ENCODE measurements at places on chromosomes 12 and 14.

GRCh38 chr12:80698847-80699542 lies 8.4 kb upstream of the MYF6 start:
- DNase-seq: no peak

DNA sequence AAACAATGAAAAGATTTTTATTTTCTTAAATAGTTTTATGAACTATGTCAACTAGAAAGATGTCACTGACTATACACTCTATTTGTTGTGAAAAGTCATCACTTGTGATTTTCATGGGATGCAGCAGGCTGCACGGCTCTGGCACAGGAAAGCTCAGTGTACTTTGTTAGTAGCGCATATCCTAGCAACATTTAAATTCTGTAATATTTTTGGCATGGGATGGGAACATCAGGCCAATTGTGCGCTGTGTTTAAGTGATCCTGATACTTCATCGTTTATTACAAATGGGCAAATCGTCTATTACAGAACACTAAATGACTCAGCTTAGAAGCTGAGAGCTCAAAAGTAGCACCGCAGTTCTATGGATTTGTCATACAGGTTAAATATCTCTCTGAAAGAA lies 60.7 kb upstream of the SAV1 start:
- DNase-seq: no peak

DNA sequence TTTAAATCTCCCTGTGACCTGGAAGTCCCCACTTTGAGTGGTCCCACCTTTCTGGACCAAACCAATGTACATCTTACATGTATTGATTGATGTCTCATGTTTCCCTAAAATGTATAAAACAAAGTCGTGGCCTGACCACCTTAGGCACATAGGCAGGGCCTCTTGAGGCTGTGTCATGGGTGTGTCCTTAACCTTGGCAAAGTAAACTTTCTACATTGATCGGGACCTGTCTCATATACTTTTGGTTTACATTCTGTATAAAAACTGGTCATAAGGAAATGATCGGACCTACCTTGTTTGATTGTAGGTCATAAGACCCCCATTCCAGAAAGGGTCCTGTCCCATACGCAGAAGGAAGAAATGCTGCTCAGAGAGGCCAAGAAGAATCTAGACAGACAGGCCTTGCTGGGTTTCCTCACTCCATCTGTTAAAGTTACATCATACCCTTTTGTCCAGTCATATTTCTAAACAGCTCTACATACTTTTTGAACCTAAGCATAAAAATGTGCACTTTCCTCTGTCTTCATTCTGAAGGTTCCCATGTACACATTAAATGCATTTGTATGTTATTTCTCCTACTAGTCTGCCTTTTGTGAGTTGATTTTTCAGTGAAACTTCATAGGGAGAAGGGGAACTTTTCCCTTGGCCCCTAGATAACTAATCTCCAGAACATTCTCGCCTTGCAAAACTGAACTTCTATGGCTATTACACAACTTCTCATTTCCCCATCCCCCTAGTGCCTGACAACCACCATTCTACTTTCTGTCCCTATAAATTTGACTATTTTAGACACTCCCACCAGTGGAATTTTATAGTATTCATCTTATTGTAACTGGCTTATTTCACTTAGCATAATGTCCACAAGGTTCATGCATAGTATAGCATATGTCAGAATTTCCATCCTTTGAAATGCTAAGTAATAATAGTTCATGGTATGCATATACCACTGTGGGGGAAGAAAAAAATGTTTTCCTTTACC lies 30.2 kb upstream of the CPM start:
- DNase-seq: peak; percentile 37

DNA sequence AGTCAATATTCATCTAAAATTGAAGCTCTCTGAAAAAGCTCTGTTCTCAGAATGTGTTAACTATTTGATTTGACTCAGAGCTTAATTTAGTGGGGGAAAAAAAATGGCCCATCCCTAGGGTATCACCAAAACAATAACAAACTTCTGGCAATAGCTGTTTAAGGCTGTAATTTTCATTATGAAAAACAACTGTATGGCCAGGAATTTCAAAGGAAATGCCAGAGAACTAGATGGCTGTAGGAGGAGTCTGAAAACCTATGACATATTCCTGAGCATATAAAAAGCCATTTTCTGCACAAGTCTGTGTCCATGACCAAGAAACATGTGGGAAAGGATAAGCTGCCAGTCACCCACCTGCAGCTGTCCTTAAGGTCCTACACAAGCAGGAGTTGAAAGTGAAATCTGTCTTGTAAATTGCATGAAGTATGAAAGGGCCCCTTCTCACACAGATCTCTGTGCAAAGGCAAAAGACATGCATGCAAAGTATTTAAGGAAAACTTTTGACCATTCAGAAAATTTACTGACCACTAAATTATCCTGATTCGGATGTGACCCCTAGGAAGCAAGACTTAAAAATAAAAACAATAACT lies 299.1 kb downstream of the BTG1 start:
- no peak for DNase-seq

- DNase-seq: no peak
Observed at GRCh38 chr14:28121512-28122297, 644.9 kb upstream of the FOXG1 start.

GRCh38 chr12:15222219-15222618 lies 1.0 kb upstream of the RERG start:
- DNase-seq: no peak

- DNase-seq: no peak
Observed at GRCh38 chr14:33880330-33880729, 70.5 kb downstream of the EGLN3 start.

GRCh38 chr14:102239231-102239630 lies 65.7 kb downstream of the MOK start:
- no peak for DNase-seq

- no peak for DNase-seq
Observed at GRCh38 chr12:83767723-83768122, 1081.0 kb downstream of the TMTC2 start.

DNA sequence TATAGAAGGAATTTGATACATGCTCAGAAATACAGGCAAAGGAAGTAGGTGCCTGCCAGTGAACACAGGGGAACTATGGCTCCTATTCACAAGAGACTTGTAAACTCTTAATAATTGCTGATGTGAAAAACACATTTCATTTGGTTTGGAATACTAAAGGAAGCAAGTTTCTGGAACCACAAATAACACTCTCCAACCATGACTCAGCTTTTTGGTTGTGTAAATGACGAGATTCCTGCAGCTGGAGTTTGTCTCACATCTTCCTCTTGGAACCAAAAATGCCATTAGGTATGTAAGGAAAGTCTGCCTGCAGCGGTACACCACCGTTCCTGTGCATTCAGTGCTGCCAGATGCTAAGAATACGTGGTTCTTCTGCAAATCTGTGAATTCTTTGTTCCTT lies 4.5 kb upstream of the OR11H6 start:
- no peak for DNase-seq

- DNase-seq: peak; percentile 88
Observed at GRCh38 chr12:58711974-58712373, 208.3 kb downstream of the LRIG3 start.

DNA sequence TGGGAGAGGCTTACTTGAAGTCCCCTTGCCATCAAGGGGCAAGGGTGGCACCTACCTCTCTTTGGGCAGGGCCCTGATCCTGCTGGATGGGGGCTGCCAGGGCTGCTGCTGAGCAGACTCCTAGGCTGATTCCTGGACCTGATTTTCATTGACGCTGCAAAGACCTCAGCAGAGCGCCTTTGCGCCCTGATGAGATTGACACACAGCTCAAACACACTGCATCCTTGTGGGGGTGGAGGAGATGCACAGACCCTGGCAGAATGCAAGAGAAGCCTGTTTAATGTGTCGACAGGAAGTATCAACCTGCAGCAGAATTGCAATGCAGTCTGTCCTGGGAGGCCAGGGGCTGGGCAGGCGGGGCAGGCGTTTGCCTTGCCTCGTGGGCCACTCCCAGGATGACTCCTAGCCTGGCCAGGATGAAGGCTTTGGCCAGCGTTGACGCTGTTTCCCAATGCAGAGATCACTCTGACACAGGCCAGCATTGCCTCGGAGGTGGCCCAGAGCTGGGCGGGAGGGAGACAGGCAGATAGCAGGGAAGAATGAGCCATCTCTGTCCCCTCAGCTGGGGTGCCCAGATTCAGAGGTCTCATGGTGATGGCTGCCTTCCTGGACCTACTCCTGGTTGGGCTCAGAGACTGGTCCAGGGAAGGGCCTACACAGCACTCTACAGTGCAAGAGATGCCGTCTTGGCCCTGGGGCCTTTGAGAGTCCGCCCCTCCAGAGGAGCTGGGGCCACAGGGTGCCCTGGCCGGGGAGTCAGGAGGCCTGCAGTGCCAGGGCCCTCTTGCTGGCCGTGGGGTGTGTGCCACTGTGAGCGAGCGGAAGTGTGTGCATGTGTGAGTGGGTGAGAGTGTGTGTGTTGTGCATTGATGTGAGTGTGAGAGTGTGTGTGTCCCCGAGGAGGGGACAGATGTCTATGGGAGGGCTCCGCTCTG lies 108.3 kb downstream of the KIF26A start:
- no peak for DNase-seq

GRCh38 chr12:96398424-96399119 lies 1.7 kb downstream of the CDK17 start:
- no peak for DNase-seq

DNA sequence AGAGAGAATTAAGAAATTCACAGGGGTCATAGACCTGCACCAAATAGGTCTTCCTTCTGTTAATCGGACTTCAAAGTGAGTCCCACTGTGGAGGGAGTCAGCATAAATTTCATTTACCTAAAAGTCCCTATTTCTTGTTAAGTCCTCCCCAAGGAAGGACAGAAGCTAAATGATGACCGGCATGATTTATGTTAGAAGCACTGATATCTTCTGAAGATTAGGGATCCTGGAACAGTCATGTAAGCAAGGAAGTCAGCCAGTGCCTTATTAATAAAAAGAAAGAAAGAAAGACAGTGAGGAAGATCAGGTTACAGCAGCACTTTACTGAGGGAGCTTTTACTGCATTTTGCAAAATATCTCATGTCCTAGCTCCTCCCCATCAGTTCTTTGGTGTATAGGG lies 287.5 kb downstream of the FOXG1 start:
- no peak for DNase-seq
